ENCODE measurements at places on chromosomes 13 and 19.

DNA sequence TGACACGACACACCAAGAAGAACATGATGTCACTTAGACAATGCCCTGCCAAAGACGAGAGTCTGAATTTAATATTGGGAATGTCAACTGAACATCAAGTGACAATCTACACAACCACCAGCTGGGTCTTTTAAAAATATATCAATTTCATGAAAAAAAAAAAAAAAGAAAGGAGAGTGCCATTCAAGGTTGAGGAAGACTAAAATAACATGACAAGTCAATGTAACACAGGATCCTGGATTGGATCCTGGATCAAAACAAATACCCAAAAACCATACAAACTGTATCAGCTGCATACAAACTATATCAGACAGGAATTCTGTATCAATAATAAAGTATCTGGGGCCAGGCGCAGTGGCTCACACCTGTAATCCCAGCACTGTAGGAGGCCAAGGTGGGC lies 4.7 kb downstream of the ZNF329 start:
- DNase-seq, result no peak

- DNase-seq, result no peak
Observed at GRCh38 chr19:19155495-19156219, 14.4 kb downstream of the MEF2B start.

DNA sequence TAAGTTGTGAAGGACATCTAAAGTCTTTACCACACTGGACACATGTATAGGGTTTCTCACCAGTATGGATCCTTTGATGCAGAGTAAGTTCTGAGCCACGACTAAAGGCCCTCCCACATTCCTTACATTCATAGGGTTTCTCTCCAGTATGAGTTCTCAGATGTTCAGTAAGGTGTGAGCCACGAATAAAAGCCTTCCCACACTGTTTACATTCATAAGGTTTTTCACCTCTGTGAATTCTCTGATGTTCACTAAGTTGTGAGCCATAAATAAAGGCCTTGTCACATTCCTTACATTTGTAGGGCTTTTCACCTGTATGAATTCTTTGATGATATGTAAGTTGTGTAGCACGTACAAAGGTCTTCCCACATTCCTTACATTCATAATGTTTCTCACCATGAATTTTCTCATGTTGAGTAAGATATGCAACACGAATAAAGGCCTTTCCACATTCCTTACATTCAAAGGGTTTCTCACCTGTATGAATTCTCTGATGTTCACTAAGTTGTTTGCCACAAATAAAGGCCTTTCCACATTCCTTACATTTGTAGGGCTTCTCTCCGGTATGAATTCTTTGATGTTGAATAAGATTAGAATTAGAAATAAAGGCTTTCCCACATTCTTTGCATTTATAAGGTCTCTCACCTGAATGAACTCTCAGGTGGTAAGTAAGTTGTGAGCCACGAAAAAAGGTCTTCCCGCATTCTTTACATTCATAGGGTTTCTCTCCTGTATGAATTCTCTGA lies 29.8 kb downstream of the ZNF571 start:
- no peak for DNase-seq

GRCh38 chr13:32804673-32805230 lies 211.5 kb upstream of the KL start:
- no peak for DNase-seq

DNA sequence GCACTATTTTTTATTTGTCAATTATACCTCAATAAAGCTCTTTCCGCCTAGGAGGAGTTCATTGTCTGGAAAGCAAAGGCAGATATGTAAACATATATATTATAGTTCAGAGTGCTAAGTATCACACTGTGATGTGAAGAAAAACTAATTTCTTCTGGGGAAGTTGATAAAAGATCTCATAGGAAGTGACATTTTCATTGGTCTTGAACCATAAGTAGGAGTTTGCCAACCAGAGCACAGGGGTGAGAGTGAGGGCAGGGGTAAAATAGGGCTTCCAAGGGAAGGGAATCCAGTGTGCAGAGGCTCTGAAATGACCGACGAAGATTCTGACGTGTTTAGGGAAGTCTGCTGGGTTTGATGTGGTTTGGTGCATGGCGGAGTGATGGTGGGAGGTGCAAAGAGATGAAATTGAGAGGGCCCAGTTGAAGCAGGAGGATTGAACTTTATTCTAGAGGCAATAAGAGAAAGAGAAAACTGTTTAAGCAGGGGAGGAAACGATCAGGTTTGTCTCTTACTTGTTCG lies 780 bp upstream of the GTF2F2 start:
- DNase-seq, result peak; percentile 3

DNA sequence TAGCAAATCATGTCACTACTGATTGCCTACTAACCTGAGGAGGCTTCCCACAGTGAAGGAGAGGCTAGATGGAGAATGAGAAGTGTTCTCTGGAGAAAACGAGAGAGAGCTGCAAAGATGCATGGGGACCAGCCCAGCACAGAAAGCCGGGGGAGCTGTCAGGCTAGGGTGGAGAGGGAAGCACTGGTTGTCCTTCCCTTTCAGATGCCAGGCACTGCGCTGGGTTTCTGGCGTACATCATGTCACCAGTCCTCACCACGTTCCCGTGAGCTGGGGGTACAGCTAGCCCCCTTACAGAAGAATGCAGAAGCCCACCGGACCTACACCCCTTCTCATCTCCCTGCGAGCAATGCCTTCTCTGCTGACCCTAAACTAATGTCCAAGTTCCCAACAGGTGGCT lies 86.0 kb downstream of the STK24 start:
- DNase-seq, result no peak

- DNase-seq, result no peak
Observed at GRCh38 chr13:60351326-60351725, 45.7 kb upstream of the TDRD3 start.

DNA sequence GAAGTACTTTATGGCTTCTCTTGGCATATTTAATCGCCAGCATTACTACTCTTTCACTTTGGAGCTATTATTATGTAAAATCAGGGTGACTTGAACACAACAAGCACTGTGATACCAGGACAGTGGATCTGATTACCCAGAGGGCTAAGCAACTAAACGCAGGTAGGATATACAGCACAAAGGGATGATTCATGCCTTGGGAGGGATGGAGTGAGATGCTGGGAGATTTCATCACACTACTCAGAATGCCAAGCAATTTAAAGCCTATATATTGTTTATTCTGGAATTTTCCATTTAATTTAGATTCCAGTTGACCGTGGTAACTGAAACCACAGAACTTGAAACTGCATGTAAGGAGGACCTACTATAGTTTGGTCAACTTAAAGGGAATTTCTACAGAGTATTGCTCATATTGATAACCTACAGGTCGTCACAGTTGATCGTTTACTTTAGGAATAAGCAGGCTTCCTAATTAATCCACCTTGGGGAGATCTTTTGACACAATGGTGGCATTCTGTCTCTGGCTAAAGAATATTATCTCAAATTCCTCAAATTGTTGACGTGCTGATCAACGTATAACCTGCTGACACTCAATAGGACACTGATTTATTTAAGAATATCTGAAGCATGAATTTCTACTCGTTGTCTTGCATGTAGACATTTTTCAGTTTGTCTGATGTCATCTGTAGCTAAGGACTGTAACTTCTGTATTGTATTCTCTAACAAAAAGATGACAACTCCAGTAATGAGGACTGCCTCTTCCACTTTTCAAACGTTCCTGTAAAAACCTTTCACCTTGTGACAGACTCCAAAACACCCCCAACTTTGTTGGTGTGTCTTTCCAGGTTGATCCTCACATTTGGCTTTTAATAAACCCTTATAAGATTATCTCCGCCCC lies 254.2 kb downstream of the GPC5 start:
- no peak for DNase-seq

DNA sequence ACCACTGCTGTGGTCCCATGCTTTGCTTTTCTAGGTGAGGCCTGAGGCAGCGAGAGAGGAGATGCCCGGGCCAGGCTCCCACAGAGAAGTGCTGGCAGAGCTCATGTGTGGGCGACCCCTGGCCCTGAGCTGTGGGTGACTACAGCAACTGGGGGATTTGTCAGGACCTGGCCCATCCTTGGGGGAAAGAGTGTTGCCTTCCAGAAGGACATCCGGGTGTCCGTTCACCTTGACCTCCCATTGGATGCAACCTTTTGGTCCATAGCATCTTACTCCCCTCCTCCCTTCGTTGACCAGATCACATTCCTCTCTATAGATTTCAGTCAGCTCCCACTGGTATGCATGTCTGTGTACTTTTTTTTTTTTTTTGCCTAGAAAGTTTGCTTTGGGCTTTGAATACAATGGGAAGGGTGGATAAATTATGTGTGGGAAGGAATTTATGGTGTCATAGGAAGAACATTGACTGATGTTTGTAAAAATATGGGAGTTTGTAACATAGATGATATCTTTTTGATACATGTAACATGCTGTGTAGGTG lies 84.2 kb upstream of the RNF113B start:
- no peak for DNase-seq

DNA sequence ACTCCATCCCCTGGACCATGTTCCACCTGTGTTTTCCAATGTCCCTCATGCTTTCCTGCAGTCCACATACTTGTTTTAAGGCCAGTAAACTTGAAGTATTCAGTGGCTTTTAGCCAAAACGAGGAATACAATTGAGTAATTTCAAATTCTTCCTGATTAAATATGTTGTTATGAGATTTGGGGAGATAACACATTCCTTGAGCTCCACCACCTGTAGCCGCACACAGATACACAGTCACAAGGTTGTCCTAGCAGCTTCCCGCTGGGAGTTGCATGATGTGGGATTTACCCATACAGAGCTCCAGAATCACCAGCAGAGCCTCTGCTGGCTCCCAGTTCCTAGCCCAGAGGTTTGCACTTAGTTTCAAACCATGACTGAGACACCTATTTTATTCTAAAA lies 53.6 kb upstream of the FRY start:
- no peak for DNase-seq

GRCh38 chr13:77459592-77459991 lies 75.9 kb upstream of the SCEL start:
- no peak for DNase-seq

DNA sequence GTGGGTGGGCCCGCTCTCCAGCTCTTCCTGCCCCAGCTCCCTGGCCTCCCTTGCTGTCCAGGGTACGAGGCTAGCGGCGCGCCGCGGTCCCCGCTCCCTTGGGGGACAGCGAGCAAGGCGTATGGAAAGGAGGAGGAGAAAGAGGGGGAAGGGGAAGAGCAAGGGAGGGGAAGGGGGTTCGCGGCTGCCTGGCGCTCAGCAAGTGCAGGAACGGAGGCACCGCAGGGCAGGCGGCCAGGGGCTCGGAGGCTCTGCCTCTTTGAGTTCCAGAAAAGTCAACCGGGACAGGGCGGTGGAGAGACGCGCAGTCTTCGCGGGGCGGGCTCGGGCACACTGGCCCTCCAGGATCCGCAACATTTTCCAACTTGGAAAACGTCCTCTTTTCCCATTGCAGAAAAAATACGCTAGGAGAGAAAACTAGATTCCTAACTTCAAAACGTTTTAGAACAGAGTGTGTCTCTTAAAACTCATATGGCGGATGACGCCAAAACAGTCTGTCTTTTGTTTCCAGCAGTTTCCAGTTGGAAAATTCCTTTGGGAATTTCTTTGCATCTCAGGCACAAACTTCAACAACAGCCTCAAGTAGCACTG lies 23.1 kb upstream of the TNFRSF19 start:
- no peak for DNase-seq

GRCh38 chr19:33971073-33971472 lies 174.4 kb downstream of the KCTD15 start:
- DNase-seq, result no peak
